GM06990 (cell line): ENCODE measurements at places on chromosomes 6 and 20.

DNA sequence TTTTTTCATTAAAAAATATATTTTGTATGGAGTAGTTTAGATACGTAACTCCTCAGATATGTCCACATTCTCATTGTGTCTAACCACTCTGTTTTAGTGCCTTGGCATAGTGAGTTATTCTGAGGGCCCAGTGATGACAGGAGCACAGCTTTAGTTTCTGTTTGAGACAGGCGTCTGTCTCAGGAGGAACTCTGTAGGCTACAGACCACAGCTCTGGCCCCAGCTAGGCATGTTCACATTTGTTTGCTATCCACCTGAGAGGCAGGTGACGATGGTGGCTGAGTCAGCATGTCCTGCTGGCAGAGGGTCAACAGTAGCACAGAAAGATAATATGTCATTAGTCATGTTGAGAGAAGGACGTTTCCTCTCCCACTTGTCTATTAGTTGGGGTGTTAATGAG lies 16.3 kb downstream of the LRRC1 start:
- DNase-seq: peak; percentile 10

DNA sequence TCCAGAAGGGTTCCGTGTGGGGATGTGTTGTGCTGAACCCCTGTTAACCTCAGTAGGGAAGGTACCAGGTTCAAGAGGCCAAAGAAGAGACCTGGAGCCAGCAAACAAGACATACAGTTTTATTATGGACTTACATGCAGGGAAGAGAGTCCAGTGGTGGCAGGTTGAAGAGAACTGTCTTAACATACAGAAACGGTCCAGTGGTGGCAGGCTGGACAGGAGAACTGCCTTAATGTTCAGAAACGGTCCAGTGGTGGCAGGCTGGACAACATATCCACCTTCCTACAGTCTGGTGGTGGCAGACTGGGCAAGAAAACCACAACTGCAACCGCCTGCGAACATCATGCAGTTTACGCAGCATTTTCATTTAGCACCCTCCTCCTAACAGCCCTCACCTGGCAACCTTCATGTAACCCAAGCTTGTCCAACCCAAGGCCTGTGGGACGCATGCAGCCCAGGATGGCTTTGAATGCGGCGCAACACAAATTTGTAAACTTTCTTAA lies 75.9 kb downstream of the PHACTR3 start:
- DNase-seq: no peak

DNA sequence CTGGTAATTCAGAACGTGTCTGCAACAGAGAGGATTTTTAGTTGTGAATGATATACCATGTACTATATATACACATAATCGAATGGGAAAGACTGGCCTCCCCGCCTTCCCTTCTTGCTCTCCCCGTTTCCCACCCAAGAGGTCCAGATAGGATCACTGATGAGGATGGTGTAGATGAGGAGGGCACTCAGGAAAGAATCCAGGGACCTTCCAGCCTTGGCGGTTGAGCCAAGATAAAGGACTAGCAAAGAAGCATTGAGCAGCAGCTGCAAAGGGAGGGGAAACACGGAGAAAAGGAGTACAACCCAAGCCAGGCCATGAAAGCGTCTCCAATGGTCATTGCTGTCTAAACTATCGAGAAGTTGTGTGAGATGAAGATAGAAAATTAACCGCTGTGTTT lies 84.0 kb upstream of the EXOC2 start:
- no peak for DNase-seq

DNA sequence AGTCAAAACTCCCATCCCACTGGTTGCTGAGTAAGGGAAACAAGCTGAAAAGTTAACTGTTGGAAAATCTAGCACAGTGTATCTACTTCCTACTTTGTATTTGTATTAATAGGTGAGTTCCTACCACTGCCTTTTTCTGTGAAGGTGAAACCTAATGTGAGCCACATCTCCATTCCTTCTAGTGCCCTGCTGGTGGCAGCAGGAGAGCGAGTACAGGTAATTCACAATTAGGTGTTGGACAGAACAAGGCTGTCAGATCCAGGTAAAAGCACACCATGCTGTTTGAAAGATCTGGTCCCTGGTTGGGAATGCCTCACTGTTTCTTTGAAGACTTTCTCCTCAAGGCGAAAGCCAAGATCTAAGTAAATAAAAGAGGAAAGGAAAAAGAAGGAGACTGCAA lies 528.4 kb downstream of the PKHD1 start:
- no peak for DNase-seq
